Breast epithelium (tissue), 4 donors: ENCODE measurements at places on chromosomes 1 and 21. TPM values are rescaled to one million over a fixed set of nuclear protein-coding genes. Genes with fewer than 3 reads are reported as not detected.

GRCh38 chr1:172556461-172556860 is 23.5 kb downstream of the SUCO start:
- DNase-seq = no peak

DNA sequence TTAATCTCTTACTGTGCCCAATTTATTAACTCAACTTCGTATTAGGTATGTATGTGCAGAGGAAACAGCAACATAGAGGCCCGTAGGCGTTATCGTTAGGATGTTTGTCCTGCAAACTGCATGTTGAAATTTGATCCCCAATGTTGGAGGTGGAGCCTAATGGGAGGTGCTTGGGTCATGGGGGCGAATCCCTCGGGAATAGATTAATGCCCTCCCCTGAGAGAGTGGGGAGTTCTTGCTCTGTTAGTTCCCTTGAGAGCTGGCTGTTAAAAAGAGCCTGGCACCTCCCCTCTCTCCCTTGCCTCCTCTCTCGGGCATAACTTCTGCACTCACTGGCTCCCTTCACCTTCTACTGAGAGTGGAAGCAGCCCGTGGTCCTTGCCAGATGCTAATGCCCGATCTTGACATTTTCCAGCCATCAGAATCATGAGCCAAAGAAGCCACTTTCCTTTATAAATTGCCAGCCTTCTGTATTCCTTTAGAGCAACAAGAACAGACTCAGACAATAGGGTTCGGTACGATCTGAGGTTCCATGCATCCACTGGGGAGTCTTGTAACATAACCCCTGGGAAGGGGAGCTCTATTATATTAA is 149.0 kb upstream of the RAB4A start:
- DNase-seq = no peak

DNA sequence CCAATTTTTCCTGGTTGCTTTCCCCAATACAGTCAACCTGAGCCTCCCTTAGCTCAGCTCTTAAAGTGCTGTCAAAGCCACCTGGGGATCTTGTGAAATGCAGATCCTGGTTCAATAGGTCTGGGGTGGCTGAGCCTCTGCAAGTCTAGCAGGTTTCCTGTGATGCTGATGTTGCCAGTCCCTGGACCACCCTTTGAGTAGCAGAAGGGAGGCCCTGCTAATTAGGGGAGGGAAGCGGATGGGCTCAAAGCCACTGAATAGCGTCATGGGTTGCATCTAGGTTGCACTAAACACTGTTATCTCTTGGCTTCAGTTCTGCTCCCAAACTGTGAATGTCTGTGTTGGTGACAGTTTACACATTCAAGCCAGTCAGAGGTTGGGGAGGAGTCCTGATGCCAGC is 127.2 kb downstream of the KAZN start:
- no peak for DNase-seq

GRCh38 chr1:156493154-156493631 is 7.4 kb downstream of the MEF2D start:
- no peak for DNase-seq

DNA sequence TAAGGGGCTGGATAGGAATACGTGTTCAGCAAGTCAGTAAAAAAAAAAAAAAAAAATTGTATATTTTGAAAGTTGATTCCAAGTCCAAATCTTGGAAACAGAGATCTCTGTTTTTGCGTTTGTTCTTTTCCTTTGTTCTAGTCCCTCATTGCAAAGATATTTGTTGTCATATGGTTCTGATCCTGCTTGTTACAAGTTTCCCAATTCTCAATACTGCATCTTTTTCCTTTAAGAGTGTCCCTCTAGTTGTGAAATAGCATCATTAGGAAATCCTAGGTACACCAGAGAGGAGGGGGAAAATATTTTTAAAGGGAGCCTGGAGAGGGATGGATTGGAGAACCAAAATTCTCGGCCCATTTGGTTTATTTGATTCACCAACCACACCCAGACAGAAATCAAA is 152.2 kb upstream of the C1orf105 start:
- DNase-seq = no peak

DNA sequence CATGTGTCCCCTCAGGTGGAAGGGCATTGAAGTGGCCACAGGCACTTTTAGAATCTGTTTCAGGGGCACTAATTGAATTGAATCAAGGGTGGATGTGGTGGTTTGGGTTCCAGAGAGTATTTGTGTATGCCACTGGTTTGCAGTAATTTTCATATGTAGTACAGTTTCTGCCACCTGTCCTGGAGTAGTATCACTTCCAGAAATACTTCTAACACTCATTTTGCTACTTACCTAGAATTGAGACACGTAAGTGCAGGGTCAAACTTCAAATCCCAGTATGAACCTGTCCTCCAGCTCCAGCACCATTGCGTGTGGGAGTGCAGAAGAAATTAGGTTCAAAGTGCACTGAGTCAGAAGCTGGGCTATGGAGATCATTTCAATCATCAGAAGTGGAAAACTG is 26.8 kb downstream of the RSPH1 start:
- no peak for DNase-seq

AK5 gene
- total RNA-seq = 30.8 TPM

AGL gene
- 18.4 TPM for total RNA-seq

WDR64 gene
- total RNA-seq = not detected
